Thymus (tissue), 14 donors: ENCODE measurements at places on chromosomes 6 and 20.

GRCh38 chr20:19807191-19807945 lies 49.3 kb downstream of the RIN2 start:
- no peak for DNase-seq

DNA sequence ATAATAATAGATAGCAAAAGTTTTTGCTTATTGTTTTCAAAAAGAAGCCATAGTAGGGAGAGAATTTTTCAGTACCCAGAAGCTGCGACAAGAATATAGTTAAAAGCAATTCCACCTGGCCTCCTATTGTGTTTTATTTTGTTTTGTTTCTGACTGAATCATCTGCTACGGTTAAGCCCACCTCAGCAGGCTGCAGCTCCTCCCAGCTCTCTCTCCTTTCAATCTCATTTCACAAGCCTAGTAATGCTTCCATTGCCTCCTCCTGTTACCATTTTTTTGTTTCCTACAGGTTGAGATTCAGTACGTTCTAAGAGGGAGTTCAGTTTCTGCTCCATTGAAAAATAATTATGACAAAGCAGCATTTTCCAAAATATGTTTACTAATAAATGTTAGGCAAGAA lies 77.9 kb downstream of the PCSK2 start:
- no peak for DNase-seq

GRCh38 chr20:37477041-37477440 lies 44.0 kb upstream of the NNAT start:
- no peak for DNase-seq

DNA sequence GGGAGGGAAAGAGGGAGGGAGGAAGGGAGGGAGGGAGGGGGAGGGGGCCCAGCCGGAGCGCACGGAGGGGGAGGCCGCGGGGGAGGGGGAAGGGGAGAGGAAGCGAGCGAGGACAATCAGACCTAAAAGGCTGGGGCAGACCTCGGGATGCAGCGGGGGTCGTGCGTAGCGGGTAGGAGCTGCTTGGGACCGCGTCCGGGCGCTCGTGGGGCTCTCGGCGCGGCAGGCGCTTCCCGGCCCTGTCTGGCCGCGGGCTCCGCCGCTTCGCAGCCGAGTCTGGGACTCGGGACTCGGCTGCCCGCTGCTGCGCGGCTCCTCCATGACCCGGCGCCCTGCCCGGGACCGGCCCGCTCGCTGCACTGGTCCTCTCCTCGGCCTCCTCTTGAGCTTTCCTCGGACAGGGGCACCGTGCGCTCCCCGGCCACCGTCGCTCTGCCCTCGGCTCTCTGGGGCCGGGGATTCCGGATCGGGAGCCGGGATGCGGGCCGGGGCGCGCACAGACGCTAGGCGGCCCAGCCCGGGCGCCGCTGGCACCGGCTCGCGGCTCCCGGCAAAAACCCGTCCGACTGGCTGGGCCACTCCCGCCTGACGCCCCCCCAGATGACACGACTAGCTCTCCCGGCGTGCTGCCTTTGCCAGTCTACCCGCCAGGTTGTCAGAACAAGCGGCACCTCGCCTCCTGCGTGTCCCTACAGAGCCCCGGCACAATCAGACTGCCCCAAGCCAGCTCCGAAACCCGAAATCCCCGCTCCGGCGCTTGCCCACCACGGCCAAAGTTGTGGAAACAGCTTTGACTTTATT lies 2.2 kb downstream of the TFAP2A start:
- no peak for DNase-seq

GRCh38 chr6:126339796-126340609 lies at the start of gene CENPW:
Gene CENPW, plus strand, starts transcription at chr6:126340115. Its CDS starts 159 bp downstream, at chr6:126340274.
- peak; percentile 75 for DNase-seq

DNA sequence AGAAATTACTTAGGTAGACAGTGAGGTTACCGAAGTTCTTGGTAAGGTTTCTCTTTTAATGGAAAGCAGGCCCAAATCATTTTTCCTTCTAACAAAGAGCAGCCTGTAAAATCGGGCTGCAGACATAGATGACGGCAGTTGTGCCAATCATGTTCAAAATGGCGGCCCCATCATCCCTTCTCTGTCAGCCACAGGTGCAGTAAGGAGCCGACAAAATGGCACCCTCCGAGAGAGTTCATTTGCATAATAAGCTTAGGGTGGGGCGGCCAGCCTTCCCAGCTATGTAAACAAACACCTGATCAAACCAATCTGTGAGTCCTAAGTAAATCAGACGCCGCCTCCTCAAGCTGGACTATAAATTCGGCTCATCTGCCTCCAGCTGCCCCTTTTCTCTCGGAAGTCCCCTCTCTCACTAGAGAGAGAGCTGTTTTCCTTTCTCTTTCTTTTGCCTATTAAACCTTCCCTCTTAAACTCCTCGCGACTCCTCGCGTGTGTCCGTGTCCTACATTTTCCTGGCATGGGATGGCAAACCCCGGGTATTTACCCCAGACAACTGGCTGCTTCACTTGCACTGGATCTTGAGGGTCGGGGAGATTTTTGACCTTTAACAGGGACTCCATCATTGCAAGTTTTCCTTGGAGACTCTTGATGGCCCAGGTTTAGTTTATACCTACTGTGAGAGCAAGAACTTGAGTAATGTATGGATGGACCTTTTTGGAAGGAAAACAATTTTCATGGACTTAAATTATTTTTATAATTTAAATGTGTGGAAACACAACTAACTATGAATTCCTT lies 8.9 kb upstream of the DDR1 start:
- no peak for DNase-seq

DNA sequence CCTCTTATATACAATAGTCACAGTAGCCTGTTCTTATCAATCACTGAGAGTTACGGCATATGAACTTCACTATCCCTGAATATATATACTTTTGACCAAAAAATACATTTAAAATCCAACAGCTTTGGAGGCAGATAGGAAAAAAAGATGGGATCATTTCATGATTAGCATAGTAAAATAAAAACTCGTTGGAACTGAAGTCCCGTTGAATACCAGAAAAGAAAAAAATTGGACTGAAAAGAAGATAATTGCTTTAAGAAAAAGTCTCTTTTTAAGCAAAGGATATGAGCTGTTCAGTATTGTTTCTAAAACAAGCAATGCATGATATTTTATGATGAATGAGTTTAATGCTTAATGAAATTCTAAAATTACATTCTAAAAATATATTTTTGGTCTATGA lies 4.4 kb upstream of the FILIP1 start:
- no peak for DNase-seq
